CD4-positive, alpha-beta T cell treated with Interleukin-2 at 100 ng/mL for 4 hours (primary cell): ENCODE measurements at places on chromosomes 1 and 21.

- DNase-seq, result no peak
Observed at GRCh38 chr1:39006726-39007645, 15.9 kb downstream of the AKIRIN1 start.

GRCh38 chr21:37805266-37805665, 111.0 kb downstream of the KCNJ6 start:
- DNase-seq, result no peak

DNA sequence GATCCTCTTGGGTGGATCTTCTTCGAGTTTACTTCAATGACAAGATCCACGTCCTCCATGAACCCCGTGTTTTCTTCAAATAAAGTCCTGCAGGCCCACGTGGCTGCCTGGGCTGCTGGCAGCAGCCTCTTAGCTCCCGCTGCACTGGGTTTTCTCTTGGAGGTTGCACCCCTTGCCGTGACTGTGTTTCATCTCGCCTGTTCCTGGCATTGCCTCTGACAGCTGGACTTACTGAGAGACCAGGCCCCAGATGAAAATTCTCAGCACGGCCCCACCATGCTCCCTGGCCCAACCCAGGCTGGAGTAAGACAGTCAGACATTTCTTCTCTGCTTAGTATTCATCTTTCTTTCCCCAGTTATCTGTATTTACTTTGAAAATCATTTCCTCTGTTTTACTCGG, 274.8 kb upstream of the RUNX1 start:
- DNase-seq, result no peak

- no peak for DNase-seq
Observed at GRCh38 chr1:12585536-12585935, 32.5 kb downstream of the DHRS3 start.

GRCh38 chr1:221149111-221149510, 269.9 kb downstream of the HLX start:
- DNase-seq, result no peak

- DNase-seq, result no peak
Observed at GRCh38 chr1:20166051-20166450, 19.8 kb upstream of the UBXN10 start.

GRCh38 chr1:213120386-213120785, 69.3 kb downstream of the RPS6KC1 start:
- no peak for DNase-seq

DNA sequence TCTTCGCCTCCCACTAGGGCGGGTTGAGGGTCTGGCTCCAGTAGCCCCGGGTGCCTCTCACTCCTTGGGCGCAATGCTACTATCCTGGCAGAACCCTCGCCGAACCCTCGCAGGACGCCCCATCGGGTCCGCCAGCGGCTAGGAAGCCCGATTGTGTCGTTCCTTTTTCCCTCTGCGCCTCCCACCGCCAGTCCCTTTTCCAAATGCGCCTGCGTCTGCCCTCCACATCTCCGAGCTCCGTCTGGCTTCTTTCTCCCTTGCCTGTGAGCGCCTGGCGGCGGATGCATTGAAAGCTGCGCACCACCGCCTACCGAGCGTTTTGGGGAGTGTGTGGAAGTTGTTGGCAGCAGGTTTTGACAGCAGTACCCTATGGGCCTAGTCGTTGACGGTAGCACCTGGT, 1.0 kb upstream of the DIRAS3 start:
- no peak for DNase-seq

DNA sequence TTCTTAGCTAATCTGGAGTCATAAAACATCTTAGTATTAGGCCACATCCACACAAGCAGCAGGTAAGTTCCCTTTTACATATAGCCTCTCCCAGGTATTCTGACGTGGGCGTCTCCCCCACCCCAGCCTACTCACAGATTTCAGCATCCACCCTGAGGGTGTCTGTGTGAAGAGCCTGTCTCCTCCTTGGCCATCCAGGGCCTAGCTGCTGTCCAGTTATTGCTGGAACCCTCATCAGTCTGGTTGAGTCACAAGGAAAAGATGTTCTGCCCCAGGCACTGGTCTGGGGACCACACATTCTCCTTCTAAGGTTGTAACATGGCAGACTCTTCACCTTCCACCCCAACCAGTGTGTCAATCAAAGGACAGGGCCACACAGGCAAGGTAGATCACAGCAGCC, 57.6 kb downstream of the ETS2 start:
- DNase-seq, result no peak

- DNase-seq, result no peak
Observed at GRCh38 chr21:20703112-20703767, 295.0 kb upstream of the NCAM2 start.

DNA sequence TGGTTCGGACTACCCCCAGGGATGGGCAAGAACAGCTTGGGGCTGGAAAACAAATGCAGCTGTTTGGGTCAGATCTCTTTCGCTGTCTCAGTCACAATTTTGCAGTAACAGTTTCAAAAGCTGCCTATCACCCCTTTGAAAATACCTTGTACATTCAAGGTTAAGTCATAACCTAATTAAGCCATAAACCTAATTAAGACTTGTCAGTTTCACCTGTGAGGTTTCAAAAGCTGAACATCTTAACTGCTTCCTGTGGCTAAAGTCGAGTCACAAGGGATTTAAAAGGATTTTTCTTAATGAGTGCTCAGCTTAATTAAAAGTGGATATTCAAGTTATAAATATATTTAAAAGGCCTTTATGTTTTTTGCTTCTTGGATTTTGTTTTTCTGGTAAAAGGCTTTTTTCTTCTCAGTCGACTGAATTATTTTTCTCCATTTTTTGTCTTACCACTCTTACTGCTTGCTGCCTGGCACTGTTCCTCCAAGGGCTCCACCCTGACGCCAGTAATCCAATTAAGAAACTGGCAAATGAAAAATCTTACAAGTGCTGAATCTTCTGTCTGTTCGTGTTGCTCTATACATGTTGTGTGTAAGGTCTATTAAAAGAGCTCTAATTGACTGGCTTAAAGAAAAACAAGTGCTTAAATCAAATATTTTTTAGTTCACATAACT, 31.3 kb downstream of the CBR1 start:
- no peak for DNase-seq

DNA sequence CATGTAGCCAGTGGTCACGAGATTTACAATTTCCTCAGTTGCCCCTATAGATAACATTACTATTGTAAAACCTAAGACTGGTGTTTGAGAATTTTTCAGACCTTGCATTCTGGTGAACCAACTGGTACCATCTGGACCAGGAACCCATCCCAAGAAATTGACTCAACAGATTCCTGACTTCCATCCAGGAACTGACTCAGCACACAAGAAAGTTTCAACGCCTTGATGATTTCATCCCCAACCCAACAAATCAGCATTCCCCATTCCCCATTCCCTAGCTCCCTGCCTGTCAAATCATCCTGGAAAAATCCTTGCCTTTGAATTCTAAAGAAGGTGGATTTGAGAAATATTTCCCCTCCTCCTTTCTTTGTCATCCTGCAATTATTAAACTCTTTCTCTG, 529.8 kb upstream of the PRMT6 start:
- no peak for DNase-seq

DNA sequence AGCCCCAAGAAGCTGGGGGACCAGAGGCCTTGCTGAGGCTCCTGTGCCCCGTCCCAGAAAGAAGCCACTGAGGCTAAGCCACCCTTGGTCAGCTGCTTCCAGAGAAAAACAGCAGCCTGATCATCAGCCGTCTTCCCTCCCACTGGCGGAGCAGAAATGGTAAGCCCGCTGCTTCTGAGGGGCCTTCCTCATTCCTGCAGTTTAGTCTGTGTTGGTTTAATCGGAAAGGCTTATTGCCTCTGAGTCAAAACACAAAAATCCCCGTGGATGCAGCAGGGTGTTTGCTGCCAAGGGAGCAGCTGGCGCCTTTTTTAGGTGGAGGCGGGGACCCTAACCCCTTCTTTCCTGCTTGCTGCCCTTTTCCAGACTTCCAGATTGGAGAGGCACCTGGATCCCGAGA, 33.9 kb downstream of the SPSB1 start:
- DNase-seq, result no peak

DNA sequence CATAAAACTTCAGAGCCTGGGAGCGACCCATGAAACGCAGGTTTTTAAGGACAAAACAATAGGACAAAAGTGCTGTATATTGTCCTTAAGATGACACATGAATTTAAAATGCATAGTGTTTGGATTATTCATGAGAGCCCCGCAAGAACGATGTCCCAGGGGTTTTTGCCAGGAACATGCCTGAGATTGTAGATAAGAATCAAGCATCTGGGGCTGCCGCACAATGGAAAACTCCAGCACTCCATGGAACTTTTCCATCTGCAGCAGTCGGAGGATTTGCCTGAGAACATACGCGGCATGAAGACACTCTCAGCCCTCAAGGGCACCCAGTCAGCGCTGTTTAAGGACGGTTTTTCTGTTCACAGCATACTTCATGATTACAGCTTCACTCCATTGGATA, 5.3 kb upstream of the ERG start:
- DNase-seq, result no peak

- no peak for DNase-seq
Observed at GRCh38 chr1:25724966-25725365, 75.0 kb upstream of the SELENON start.

DNA sequence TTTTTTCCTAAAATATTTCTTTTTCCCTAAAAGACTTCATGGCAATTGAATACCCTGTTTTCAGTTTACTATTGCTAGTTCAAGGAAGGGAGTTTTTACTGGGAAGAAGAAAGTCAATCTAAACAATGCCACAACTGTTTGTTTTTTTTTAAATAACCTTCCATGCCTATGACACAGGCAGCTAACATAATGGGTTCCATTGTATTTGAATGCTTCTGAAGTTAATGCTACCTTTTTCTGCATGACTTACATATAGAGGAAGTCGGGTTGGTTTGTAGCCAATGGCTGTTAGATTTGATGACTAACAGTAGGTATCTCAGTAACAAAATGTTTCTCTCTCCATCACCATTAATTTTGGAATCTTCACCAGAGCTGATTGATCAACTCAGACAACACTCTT, 134.0 kb downstream of the KIF26B start:
- no peak for DNase-seq
